Substantia nigra (tissue), 51 donors: ENCODE measurements at places on chromosomes 6 and 20.

DNA sequence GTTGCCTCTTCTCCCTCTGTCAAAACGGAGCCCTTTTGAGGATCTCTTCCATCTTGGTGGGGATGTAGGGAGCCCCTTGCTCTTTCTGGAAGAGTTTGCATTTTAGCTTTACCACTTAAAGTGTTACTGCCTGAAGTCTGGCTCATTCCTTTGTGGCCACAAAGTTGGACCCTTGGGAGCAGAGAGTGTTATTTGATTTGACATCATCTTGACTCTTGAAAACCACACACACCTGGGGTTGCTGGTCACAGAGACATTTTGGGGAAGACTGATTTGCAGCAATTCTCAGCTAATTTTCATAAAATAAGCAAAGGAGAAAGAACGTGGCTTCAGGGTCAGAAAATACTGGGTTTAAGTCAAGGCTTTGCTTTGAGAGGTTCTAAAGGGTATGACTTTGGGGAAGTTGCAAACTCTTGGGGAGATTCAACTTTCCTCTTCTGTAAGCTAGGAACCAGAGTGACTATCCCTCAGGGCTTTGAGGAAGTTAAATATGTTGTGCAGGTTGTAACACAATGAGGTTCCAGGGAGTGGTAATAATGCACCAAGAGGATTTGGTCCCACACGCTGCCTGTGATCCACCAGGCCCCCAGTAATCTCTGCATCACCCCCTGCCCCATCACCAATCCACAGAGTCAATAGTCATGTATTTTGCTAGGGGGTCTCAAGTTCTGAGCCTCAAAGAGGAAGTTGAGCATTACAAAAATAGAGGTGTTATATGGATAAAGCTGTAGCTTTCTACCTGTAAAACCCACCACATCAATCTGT is 141.6 kb upstream of the SLC24A3 start:
- DNase-seq: no peak

GRCh38 chr6:112281821-112282615 is 27.7 kb upstream of the LAMA4 start:
- no peak for DNase-seq

- no peak for DNase-seq
Measured at GRCh38 chr6:10733151-10733715, 10.4 kb downstream of the TMEM14C start.

DNA sequence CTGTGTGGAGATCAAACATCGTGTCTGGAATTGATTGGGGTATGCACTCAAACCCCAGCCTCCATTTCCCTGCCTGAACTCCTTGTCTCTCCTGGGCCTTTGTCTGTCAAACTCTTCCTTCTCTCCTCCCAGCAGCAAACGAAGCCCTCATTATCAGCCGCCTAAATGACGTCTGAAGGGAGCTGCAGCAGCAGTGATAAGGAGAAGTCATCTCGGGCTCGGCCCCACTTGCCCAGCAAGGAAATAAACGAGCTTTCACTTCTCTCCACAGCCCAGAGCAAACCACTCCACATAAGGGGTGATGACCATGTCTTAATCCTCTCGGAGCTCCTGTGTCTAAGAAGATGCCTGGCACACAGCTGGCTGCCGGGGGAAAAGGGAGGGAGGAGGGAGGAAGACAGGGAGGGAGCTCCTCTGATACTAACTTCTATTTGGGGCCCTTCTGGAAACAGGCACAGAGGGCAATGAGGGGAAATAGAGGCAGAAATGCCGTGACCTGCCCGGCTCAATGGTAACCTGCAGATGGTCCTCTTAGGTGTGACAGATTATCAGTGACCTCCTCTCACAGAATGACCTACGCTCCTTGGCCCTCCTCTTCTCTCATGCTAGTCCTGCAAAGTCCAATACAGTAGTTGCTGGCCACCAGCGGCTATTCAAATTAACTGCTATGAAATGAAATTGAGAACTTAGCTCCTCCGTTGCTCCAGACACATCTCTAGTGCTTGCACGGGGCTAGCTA is 100.4 kb downstream of the PXDC1 start:
- DNase-seq: no peak

- DNase-seq: no peak
Measured at GRCh38 chr6:170455335-170455979, 97.7 kb downstream of the PSMB1 start.

GRCh38 chr20:5447188-5447587 is 130.4 kb upstream of the PROKR2 start:
- DNase-seq: no peak

DNA sequence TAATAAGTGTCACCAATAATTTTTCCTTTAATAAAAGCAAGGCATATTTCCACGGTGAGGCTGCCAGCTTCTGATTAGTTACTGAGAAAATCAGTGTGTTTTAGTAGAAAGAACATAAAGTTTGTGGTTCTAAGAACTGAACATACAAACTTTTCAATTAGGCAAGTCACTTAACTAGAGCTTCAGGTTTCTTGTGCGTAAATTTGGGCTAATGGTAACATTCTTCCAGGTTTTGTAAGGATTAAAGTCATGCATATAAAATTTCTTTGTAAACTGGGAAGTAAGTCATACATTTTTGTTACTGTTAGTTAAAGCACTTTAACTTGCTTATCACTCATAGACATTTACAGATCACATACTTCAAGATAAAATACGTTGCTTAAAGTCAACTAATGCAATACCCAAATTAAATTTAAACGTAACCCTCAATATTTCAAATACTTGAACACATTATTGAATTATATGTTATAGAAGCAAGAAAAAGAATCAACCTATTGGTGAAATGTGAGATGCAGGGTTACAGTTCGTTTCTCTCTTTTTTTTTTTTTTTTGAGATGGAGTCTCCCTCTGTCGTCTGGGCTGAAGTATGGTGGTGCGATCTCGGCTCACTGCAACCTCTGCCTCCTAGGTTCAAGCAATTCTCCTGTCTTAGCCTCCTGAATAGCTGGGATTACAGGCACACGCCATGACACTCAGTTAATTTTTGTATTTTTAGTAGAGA is 327.3 kb upstream of the NOX3 start:
- DNase-seq: no peak

DNA sequence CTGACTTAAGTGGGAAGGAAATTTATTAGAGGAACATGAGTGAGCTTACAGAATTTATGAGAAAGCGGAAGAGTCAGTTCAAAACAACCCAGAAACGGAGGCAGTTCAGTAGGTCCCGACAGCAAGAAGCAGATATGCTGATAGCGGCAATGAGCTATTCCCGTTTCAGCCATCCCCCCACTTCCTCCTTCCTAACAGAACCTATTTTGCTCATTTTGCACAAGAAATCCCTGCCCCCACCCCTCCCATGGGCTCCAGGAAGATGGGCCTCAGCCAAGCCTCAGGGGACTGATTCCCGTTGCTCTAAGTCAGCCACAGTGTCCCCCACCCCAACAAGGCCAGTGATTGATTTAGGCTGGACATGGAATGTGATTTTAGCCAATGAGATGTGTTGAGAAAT is 157.5 kb downstream of the CEBPB start:
- DNase-seq: peak; percentile 37

GRCh38 chr20:63619505-63619904 is 7.4 kb downstream of the GMEB2 start:
- no peak for DNase-seq

- peak; percentile 24 for DNase-seq
Measured at GRCh38 chr20:46117704-46118467, at the start of gene CD40. Gene CD40, plus strand, starts transcription at chr20:46118314. Its CDS starts 30 bp downstream, at chr20:46118344.

DNA sequence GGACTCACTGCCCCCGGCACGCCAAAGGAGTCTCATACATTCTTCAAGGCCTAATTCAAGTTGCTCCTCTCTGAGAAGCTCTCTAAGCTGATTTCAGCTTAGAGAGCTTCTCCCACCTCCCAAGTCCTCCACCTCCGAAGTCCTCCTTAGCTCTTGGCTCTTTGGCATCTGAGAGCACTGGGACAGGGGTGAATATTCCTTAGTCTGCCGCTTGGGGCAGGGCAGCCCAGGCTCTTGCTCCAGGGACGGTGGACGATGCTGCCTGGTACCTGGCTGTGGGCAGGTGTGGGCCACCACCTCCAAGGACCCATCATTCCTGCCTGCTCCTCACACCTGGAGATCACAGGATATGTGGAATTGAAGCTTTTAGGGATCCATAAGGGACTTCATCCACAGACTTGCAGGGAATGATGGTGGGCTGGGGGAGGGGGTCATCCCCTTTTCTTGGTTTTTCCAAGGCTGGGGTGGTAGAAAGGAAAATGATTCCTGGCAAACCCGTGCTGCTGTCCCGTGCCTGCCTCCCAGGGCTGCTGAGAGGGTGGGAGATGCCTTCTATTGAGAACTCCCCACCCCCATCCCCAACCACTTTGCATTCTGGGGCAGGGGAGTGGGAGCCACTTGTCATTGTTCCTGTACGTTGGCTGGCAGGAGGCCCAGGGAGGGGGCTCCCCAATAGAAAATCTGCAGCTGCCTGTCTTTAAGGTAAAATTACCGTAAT is 57.4 kb downstream of the ARHGAP40 start:
- DNase-seq: no peak

GRCh38 chr6:110173506-110174132 is 5.9 kb downstream of the WASF1 start:
- no peak for DNase-seq

- DNase-seq: no peak
Measured at GRCh38 chr6:116101302-116101718, 657 bp downstream of the NT5DC1 start.

- DNase-seq: no peak
Measured at GRCh38 chr6:127262896-127263295, 3.8 kb upstream of the RNF146 start.

GRCh38 chr6:431986-432385 is 40.4 kb downstream of the IRF4 start:
- no peak for DNase-seq

DNA sequence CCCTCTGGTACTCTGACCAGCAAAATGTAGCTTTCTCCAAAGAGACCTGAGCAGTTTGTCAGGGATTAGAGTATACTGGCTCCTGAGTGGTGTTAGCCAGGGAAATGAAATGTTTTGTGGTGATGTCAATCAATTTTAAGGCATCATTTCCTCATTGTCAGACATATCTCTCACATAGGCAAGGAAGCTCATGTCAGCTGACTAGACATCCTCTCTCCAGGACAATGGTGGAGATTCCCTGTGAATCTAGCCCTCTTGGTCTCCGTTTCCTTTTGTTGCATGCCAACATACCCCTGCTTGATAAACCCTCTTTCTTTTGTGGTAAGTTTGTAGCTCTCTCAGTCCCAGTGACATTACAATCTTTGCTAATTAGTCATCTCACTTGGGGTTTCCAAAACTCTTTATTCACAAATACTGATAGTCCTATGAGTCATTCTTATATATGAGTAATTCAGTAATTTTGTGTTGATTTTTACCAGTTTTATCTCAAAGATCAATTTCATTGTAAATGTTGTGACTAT is 135.6 kb upstream of the PTPRK start:
- DNase-seq: no peak

- DNase-seq: no peak
Measured at GRCh38 chr6:12606616-12607015, 110.0 kb upstream of the PHACTR1 start.

DNA sequence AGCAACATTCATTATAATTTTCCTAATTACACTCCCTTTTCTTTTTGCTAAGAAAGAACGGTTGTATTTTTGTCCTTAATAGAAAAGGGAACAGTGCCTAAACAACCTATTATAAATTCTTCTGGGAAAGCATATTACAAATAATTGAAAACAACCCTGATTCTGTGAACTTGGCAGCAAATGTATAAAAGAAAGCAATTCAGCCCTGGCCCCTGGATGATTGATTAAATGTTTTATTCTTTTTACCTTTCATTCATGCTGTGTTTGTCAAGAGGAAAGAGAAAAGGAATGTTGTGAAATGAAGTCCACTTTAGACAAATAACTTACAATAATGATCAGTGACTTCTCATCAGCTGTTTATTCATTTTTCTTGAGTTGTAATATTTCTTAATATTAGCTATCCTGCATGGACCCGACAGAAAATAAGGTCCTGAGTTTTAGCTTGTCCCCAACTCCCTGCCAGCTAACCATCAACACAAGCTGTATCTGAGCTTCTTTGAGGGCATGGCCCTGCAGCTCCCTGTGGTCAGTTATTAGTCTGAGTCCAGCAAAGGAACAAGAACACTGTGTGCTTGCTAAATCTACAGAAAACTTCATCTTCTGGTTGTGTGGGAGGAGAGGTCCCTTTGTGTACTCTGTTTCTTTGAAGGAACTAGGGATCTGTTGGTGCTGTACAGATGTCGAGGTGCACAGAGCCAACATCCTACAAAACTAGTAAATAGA is 248.2 kb downstream of the LAMA2 start:
- no peak for DNase-seq
